ENCODE measurements at places on chromosomes 16 and 17.

DNA sequence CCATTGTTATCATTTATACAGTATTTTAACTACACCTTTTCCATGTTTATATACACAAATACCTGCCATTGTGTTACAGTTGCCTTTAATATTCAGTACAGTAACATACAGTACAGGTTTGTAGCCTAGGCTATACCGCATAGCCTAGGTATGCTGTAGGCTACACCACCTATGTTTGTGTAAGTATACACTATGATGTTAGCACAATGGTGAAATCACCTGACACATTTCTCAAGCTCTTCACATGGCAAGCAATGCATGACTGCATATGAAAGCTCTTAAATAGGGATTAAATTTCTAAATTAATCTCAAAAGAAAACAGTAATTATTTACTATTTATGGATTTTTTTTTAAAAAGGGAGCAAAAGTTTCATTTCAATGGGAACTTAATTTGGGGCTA is 12.0 kb downstream of the LRRC37B start:
- DNase-seq, result no peak

DNA sequence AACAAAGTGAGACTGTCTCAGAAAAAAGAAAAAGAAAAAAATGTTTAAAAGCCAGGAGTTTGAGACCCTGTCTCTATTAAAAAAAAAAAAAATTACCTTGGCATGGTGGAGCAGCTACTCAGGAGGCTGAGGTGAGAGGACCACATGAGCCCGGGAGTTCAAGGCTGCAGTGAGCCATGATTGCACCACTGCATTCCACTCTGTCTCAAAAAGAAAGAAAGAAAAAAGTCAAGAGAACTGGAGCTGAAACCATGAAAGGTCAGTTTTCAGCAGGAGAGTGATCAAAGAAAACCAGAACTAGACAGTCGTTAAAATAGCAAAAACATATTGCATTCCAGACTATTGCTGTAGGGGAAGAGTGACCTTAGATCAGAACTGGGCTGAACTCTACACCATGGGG is 8.8 kb downstream of the QPRT start:
- no peak for DNase-seq

DNA sequence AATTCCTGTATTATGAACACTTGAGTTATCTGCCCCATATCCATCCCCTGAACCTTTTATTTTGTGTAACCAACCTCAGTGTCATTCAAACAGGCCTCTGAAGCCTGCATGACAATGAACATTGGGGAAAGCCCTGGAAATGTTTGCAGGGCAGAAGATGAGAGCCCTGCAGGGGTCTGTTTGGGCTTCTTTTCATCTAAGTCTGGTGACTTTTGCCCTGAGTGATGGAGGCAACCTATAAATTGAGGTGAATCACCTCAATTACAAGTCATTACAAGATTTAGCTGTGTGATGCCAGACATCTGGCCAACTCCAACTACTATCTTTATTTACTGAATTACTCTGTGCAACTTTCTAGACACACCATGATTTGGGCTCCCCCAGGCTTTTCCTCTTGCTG is 189.2 kb downstream of the MAF start:
- DNase-seq, result peak; percentile 12

GRCh38 chr17:77375108-77375916 is 234.5 kb downstream of the SEC14L1 start:
- DNase-seq, result no peak

DNA sequence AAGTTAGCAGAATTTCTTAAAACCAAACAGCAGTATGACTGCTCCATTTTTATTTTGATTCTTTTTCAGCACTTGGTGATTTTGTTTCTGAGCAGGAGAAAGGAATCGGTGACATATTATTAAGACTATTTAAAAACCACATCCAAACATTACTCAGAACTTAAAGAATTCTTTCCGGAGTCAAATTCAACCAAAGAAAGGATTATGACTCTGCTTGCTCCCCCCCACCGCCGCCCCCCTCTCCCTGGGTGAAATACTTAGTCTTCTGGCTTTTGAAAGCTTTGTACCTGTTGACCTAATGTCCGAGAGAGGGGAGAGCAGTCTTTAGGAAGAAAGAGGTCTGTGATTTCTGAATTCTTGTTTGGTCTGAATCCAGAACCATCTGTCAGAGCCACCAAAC is 17.9 kb upstream of the COL1A1 start:
- DNase-seq, result no peak

- DNase-seq, result no peak
Measured at GRCh38 chr17:8494506-8495111, 58.9 kb downstream of the NDEL1 start.

DNA sequence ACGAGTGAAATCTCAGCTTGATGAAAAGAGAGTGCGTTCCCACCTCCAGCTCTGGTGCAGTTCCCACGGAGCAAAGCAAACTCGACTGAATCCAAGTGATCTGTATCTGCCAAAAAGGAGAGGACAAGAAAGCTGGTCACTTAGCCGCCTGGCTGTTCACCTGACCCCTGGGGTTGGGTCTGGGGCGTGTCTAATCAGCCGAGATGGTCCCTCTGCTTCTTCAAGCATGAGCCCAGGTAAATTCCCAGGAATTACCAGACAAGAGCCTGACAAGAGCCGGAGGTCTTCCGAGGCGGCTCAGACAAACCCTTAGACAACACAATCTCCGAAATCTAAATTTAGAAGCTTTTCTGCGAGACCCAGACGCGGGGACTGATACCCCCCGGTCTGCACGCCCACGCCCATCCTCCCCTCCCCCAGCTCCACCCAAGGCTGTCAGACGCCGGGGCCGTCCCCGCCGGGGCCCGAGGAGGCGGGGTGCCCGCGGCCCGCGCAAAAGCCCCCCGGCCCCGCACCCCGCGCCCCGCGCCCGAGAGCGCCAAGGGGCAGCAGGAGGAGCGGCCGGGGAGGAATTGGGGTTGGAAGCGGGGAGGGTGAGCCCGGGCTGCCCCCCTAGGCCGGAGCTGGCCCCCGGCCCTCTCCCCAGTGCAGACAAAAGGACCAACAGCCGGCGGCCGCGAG is 674 bp downstream of the ZNF821 start:
- DNase-seq, result peak; percentile 67

- DNase-seq, result no peak
Measured at GRCh38 chr17:77602883-77603640, 355.4 kb upstream of the TNRC6C start.

GRCh38 chr16:89909777-89910716 is 8.6 kb upstream of the MC1R start:
- peak; percentile 76 for DNase-seq

GRCh38 chr16:87448866-87449265 is 44.0 kb downstream of the ZCCHC14 start:
- DNase-seq, result no peak

Data from activated T-cell treated with anti-CD3 and anti-CD28 coated beads, Interleukin-2, amount 50 U/mL, for 72 hours (primary cell).